Stimulated activated CD4-positive, alpha-beta T cell treated with anti-CD3 and anti-CD28 coated beads, Interleukin-4, amount 100 ng/mL, for 4 hours (primary cell): ENCODE measurements at places on chromosomes 12 and 14.

DNA sequence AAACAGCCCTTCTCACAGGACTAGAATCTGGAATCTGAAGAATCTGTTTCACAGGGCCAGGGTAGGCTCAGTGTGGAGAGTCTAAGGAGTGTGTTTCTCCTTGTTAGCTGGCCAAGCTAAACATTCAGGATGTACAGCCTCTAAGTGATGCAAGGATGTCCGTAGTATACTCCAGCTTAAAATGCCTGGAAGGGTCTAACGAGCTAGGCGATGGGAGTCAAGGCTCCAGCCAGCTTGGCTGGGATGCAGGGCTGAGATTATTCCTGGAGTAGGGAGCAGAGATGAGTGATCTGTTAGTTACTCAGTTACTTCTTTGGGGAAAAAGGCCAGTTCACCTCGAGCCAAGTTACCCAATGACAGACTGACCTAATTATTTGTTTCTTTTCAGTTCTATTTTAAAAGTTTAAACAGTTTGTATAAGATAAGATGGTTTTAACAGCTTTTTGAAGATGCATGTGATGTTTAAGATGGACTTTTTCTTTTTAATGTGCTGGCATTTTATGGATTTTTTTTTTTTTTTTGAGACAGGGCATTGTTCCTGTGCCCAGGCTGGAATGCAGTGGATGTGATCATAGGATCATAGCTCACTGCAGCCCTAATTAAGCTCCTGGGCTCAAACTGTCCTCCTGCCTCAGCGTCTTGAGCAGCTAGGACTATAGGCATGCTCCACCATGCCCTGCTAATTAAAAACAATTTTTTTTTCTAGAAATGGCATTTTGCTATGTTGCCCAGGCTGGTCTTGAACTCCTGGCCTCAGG, 41.1 kb downstream of the SYNE2 start:
- no peak for DNase-seq

- no peak for DNase-seq
Observed at GRCh38 chr14:57657487-57657886, 163.8 kb upstream of the CCDC198 start.

- DNase-seq: no peak
Observed at GRCh38 chr14:34347683-34348082, 114.4 kb downstream of the SPTSSA start.

DNA sequence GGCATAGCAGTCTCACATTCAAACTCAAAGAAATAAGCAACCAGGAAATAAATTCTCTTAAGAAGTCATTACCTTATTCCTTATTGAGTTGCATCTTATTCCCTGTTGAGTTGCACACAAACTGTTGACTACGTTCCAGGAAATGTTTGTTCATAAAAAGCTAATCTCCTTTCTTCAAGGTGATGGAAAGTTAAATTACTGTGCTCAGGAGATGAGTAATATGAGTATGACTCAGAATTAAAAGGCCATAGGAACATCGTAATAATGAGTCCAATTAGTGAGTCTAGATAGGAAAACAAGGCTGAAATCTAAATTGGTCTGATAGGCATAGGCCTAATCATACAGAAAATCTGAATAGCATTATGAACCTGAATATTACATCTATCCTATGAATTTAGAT, 203.1 kb downstream of the SLC2A13 start:
- DNase-seq: no peak

DNA sequence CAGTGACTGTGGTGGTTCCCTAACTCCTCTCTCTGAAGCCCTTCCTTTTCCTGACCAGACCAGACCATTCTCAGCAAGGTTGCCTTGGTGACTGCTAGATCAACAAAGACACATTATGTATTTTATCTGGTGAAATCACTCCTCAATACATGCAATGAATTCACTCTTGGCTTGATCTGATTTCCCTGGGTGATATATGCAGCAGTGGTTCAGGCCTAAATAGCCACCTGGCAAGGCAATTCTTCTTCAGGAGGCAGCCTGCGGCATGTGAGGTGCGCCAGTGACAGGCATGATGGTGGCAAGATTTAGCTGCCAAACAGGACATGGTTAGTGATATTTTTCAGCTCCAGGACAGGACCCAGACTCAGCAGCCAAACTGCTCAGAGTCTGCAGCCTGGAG, 350.3 kb upstream of the CCDC196 start:
- no peak for DNase-seq

DNA sequence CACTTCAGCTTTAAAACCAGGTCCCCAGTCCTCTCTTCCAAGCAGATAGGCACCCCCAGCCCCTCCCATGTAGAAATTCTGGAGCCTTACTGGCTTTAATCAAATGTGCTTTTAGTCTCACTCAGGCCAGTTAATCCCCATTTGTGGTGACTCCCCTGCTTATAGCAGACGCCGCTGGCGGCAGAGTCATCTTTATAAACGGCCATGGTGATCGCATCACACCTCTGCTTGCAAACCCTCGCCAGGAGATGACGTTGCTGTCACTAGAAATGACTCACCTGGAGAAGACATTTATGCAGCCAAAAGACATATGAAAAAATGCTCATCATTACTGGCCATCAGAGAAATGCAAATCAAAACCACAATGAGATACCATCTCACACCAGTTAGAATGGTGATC, 369.3 kb downstream of the VRK1 start:
- DNase-seq: no peak

DNA sequence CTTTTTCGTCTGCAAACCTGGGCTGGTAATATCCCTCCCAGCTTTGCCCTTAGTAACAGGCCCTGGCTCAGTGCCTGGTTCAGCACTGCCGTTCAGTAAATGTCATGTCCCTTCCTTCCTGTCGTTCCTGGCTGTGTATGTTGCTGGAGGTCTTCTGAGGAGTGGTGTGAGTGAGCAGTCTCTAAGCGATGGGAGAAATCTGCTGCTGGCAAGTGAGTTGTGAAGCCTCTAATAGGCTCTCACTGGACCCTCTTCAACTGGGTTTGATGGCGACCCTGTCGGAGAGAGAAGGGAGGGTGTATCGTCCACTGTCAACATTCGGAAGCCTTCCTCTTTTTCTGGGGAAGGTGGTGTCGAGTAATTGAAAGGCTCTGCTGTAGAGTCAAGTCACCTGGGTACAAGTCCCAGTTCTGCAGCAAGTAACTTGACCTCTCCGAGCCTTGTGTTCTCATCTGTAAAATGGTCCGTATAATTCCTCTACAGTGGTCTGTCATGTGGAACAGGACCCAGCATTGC, 62.8 kb downstream of the HRK start:
- DNase-seq: no peak

GRCh38 chr12:111715279-111715678, 29.4 kb downstream of the ACAD10 start:
- no peak for DNase-seq

DNA sequence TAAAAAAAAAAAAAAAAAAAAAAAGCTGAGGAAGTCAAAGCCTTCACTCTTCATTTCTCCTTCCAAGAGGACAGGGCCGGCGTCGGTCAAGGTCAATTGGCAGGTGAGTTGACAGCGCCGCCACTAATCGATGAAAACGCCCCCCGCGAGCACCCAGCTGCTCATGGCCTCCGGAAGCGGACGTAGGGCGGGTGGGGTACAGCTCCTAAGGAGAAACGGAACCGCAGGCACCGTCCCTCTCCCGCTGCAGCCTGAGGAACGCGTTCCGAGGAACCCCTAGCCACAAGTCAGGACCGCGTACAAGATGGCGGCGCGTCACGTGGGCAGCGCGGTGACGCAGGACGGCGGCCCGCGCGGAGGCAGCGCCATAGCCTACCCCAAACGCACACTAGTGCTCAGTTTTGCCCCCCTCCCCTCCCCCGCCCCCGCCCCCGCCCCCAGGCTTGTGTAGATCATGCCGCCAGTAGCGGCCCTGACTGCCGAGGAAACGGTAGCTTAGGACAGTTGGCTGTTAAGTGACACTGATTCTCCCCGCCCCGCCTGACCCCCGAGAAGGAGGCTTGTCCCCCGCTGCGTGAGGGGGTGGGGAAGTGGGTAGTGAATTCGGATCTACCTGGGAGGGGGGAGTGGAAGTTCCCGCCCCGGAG, at the start of gene ATF1:
Gene ATF1, plus strand, starts transcription at position 463 of the 647 bp plus-strand sequence. CDS start 16,045 bp downstream, outside the sequence.
- DNase-seq: peak; percentile 91

GRCh38 chr14:51224551-51224950, 15.5 kb upstream of the TMX1 start:
- no peak for DNase-seq

- DNase-seq: no peak
Observed at GRCh38 chr12:76704693-76705092, 59.2 kb upstream of the ZDHHC17 start.

- no peak for DNase-seq
Observed at GRCh38 chr12:117439531-117440001, 78.1 kb upstream of the NOS1 start.

DNA sequence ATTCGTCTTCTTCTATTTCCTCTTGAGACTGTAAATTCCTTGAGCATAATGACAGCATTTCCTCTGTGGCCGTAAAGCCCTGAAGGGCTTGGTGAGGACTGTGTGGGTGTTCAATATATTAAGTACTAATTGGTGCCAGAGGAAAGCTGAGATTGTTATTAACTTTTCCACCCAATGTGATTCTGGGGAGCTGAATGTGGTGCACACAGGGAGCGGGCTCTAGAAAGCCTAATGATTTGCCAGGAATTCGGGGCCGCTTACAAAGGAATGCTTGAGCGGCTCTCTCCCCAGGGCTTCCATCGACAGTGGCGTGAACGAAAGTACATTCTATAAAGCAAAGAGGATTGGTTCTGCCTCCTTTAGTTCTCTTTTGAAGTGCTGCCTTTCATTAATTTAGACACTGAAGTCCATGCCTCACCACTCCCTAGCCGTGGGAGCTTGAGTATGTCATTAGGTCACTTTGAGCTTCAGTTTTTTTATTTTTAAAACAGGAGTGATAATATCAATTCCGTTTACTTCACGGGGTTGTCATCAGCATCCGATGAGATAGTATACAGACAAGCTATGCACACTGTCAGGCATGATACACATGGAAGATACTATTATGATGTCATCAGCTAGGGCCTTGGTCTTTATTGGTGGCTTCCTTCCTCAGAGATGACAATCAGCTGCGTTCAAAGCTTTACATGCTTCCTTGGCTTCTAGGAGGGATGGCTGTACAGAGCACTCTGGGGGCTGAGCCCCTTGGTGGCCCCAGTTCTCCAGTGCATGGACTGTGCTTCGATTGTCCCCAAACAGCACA, 11.0 kb upstream of the GSG1 start:
- DNase-seq: no peak

DNA sequence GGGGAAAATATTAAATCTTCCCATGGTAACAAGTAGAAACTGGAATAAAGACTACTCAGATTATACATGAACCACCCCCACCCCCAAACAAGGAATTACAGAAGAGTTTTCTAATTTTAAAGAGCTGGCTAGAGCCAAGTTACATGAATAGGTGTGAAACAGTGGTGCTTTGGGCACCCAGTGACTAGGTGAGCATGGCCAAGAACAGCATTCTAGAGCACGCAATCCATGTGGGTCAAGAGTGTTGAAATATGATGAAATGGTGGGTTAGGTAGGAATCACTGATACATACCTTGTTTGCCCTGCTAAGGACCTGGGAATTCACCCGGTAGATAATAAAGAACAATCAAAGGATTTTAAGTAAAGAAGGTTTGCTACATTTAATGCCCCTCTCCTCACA, 118.1 kb upstream of the SLCO1C1 start:
- no peak for DNase-seq

DNA sequence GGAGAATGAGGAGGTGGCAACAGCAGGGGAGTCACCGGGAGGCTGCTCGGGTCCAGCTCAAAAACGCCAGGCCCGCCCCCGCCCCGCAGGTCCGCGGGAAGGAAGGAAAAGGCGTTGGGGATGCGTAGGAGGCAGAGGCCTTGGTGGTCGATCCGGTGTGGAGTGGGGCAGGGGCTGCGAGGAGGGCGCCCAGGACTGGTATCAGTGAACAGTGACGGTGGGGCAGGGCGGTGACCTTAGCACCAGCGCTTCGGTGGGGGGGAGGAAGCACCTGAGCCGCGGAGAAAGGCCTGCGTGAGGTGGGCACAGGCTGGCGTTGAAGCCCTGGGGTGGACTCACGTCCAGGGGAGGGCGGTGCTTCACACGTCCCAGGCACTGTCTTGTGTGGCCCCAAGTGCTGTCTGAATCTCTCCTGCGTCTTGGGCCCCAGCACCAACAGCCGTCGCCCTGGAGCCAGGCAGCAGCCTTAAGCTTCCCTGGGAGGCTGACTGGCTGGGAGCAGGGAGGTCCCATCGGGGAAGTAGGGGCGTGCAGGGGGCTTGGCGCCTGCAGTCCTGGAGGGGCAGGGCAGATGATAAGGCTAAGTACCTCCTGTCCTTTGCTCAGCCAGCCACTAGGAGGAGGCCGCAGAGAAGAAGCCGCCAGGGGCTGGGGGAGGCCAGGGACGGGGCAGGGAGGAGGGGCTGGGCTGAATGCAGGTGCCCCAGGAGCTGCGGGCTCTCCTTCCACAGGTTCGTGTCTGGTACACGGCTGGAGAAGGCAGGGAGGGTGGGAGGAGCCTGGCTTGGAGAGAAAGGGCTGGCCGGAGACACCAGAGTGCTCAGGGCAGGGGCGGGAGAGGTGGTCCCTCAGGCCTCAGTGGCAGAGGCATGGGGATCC, 26.5 kb downstream of the ZBTB42 start:
- DNase-seq: peak; percentile 42

- DNase-seq: no peak
Observed at GRCh38 chr12:112557951-112558630, 139.3 kb downstream of the PTPN11 start.

- no peak for DNase-seq
Observed at GRCh38 chr12:40616383-40616915, 75.8 kb upstream of the CNTN1 start.

- no peak for DNase-seq
Observed at GRCh38 chr14:59904184-59904583, 15.8 kb upstream of the LRRC9 start.

DNA sequence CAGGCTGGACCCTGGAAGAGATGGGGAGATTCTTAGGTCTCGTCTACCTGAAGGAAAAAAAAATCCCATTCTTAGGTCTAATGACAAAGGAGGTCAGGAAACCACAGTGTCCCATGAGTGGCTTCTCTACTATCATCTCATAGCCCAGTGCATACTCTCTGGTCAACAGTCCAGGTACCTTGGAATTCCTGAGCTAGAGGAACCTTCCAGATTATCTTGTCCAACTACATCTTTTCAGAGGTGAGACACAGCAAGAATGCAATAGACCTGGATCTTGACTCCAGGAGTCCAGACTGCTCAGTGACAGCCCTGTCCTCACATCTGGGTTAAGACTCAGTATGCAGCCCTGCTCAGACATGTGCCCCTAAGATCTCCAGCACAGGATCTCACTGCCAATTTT, 177.5 kb upstream of the NOS1 start:
- DNase-seq: no peak

DNA sequence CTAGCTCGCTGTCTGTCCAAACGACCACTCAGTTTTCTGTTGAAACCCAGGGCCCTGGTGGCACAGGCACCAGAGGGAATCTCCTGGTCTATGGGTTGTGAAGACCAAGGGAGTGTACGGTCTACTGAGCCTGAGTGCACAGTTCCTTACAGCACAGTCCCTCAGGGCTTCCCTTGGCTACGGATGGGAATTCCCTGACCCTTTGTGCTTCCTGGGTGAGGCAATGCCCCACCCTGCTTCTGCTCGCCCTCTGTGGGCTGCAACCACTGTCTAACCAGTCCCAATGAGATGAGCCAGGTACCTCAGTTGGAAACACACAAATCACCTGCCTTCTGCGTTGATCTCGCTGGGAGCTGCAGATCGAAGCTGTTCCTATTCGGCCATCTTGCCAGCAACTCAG, 22.6 kb downstream of the GPHN start:
- no peak for DNase-seq

GRCh38 chr12:44227616-44228015, 391.7 kb downstream of the TMEM117 start:
- no peak for DNase-seq
